ENCODE measurements at places on chromosomes 1 and 21.

DNA sequence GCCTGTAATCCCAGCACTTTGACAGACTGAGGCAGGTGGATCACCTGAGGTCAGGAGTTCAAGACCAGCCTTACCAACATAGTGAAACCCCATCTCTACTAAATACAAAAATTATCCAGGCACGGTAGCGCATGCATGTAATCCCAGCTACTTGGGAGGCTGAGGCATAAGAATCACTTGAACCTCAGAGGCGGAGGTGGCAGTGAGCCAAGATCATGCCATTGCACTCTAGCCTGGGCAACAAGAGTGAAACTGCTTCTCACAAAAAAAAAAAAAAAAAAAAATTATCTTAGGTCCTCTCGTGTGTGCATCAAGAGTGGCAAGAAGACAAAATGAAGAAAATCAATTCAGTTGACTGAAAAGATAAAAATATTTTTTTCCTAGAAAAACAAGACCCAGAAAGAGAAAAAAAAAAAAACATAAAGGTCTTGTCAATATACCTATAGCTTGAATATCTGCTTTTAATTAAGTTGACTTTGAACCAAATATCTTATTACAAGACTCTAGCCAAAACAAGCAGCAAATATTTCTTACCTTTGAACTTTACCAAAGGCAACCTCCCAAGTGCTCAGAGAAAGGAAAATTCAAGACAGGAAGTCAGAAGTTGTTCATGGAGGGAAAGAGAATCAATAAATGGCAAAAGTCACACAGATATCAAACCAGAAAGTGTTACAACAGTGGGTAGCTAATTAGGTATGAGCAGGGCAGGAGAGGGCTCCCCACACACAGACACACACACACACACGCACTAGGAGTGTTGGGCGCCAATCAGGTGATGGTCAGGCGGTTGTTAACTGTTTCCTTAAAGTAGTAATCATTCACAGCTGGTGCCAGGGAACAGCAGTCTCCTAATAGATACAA, 29.6 kb downstream of the ITLN2 start:
- DNase-seq, result no peak

GRCh38 chr1:116352349-116352813, 20.7 kb upstream of the ATP1A1 start:
- no peak for DNase-seq

GRCh38 chr1:173117761-173118160, 67.0 kb upstream of the TNFSF18 start:
- DNase-seq, result no peak

DNA sequence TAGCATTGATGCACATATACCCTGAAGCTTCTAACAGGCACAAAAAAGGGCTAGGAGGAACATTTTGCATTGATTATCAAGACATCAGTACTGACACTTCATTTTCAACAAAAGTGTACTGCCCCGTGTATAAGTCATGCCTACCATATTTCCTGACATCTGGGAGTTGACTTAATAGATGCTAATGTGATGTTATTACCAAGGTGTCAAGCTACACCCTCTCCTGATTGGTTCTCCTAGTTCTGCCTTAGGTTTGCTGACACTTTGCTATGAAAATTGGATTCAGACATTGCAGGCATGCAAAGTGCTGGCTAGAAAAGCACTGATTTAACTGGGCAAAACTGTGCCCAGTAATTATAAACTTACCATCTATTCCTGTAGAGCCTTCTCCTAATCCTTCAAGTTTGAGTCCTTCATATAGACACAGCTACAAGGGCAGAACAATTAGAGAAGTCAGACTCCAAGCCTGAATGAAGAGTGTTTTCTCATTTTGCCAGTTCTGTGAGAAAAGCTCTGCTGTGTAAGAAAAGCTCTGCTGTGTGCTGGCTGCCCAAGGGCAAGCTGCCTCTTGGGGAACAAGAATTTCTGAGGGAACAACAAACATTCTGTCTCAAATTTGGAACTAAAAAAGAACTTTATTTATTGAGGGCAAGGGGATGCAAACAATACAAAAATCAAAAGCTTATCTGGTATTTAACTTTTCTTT, 11.2 kb downstream of the S100A10 start:
- no peak for DNase-seq

Data from fibroblast of the conjunctiva (primary cell).